Globus pallidus (tissue), 1 donor: ENCODE measurements at places on chromosomes 13 and 19.

DNA sequence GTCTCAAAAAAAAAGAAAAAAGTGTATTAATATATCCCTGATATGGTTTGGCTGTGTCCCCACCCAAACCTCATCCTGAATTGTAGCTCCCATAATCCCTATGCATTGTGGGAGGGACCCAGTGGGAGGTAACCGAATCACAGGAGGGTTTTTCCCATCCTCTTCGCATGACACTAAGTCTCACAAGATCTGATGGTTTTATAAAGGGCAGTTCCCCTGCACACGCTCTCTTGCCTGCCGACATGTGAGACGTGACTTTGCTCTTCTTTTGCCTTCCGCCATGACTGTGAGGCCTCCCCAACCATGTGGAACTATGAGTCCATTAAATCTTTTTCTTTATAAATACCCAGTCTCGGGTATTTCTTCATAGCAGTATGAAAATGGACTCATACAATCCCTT lies 17.7 kb downstream of the STK24 start:
- DNase-seq = no peak

- no peak for DNase-seq
These were observed 194.0 kb downstream of the FGF14 start for GRCh38 chr13:102207680-102208342.

- DNase-seq = no peak
These were observed 2.1 kb downstream of the CEBPA start for GRCh38 chr19:33300009-33300893.

GRCh38 chr19:43586346-43586745 lies 9.6 kb downstream of the IRGQ start:
- no peak for DNase-seq

DNA sequence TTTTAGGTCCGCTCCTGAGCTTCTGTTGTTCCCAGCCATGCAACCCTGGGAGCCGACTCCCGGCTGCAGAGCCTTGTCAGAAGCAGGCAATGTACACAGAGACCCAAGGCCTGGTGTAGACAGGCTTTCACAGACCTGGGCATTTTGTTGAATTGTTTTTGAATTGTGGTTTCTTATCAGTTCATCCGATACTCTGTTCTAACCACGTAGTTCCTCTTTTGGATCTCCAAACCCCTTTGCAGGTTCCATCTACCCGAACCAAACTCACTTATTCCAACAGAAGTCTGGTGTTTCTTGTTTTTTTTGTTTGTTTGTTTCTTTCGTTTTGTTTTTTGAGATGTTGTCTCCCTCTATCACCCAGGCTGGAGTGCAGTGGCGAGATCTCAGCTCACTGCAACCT lies 6.3 kb upstream of the NLRP2 start:
- DNase-seq = no peak

DNA sequence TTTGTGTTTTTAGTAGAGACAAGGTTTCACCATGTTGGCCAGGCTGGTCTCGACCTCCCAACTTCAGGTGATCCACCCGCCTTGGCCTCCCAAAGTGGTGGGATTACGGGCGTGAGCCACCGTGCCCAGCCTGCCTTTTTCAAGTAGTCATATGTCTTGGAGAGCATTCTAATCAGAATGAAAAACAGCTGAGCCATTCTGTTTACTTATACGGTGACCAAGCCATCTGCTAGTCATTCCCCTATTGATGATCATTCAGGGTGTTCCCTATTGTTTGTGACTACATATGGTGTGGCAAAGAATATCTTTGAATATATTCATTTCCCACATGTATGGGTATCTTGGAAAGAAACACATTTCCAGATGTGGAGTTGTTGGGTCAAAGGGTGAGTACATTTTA lies 17.2 kb downstream of the BLOC1S3 start:
- no peak for DNase-seq

DNA sequence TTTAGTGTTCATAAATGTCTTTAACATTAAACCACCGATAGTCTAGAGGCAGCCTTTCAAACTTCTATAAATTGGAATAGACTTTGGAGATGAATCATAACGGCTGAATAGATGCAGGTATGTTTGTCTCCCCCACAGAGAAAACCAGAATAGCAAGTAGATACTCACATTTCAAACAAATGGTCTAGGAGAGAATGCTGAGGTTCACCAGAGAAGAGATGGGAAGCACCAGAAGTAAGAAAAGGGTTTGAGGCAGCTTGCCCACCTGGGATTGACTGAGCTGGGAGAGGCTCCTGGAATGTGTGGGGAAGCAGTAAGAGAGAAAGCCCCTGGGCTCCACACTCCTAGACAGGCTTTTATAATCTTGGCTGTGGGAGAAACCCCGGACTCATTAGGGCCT lies 6.4 kb downstream of the IGFL3 start:
- no peak for DNase-seq

GRCh38 chr13:30128095-30128494 lies 179.3 kb downstream of the KATNAL1 start:
- no peak for DNase-seq

DNA sequence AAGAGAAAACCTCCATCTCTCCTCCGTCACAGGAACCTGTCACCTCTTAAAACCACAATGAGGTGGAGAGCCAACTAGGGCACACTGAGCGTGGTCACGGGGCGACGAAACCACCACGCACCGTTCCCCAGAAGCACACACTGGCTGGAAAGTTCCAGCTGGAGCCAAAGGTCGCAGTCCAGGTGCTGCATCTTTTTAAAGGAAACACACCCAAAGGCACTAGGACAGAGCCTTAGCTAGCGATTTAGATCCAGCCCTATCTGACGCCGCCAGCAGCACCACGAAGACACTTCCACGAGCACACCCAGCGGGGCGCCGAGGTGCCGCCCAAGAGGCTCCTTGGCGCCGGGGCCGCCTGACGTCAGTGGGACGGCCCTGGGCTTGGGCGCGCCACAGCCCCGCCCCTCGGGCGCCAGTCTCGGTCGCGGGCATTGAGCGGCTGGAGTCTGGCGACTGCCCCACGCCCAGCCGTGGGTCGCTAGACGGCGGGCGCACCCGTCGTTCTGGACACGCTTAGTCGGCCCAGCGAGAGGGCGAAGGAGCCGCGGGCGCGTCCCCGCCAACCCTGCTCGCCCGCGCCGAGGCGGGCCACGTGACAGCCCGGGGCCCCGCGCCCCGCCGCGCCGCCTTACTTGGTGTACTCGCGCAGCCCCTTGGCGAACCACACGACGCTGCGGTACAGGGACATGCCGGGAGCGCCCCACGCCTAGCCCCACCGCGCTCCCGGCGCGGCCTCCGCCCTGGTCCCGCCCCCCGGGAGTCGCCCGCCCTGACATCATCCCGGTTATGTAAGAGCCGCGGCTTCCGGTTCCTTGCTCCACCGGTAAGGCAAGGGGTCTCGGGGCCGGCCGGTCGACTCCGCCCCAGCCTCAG lies at the start of gene DHRS12:
Gene DHRS12 (minus strand): TSS at position 742 of the 873 bp plus-strand sequence. CDS start 4,504 bp downstream, outside the sequence.
- peak; percentile 91 for DNase-seq

DNA sequence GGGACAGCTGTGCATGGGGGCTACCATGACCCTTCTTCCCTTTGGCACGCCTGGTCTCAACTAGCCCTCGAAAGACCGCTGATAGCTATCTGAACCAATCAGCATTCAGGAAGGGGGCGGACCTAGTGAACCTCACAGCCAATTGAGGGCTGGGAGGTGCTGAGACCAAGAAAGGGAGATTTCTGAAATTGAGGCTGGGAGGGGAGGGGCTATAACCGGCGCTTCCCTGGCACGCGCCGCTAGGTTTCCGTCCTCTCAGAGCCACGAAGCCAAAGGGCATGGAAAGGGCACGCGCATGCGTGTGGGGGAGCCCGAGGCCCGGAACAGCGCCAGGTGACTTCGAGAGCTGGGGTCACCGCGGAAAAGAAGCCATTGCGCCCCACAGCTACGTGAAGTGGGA lies 4.2 kb upstream of the PAFAH1B3 start:
- no peak for DNase-seq

GRCh38 chr13:102091231-102091630 lies 310.6 kb downstream of the FGF14 start:
- DNase-seq = no peak

DNA sequence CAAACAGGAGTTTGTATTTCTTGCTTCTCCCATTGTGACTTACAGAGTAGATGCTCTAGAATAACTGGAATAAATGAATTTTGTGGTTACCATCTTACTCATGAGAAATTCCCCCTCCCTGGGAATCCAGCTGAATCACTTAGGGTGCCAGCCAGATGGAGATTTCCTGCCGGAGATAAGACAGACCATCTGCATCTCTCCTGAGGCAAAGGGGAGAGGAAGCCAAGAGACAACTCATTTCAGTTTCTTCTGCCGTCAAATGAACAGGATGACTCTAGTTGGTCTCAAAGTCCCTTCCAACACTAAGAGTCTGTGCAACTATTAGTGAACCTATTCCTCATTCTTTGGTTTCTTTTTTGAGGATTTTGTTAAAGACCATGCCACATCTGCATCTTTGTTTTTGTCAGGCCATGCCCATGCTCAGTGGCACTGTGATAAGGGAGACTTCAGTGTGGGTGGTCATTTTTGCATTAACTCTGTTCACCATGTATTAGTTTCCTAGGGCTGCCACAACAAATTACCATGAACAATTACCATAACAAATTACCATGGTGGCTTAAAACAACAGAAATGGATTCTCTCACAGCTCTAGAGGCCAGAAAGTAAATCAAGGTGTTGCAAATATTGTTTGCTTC lies 112.8 kb downstream of the NDFIP2 start:
- no peak for DNase-seq

DNA sequence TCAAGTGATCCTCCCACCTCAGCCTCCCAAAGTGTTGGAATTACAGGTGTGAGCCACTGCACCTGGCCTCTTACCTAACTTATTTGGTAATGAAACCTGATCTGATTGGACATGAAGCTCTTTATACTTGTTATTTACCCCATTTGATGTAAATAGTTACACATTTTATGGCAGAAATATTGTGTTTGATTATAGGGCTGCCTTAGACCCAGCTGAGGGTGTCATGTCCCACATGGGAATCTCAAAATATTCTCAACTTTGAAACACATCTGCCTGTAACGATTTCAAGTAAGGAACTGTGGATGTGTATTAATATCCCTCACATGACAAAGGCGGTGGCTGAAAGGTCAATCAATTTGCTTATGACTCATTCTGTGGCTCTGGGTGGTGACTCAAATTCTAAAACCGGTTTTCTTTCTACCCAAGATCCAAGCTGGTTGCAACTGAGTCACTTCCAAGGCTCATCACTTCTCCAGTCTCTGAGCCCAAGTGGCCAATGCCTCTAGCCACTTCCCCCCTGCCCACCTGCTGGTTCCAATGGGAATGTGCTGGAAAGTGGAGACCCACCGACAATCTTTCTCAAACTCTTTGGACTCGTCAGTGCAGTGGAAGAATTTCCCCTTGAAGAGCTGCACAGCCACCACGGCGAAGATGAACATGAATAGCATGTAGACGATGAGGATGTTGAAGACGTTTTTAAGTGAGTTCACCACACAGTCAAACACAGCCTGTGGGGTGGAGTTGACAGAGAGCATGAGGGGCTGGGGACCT lies 110.9 kb downstream of the IER2 start:
- DNase-seq = no peak

GRCh38 chr13:97214921-97215320 lies 7.2 kb upstream of the MBNL2 start:
- no peak for DNase-seq

DNA sequence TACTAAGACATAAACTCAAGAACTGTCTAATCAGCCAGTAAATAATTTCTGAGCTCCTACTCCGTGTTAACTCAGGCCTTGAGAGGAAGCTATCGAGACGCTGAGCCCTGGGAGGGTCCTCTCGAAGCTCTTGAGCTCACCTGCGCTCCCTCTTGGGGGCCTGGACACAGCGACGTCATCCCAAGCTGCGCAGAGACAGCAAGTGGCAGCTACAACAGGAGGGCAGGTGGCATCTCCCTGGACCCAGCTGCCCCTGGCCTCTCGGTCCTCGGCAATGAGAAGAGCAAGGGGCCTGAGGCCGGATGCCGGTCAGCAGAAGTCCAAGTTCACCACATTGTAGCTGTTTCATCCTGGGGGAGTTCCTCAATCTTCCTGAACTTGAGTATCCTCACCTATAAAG lies 30.5 kb upstream of the TUBGCP3 start:
- no peak for DNase-seq

DNA sequence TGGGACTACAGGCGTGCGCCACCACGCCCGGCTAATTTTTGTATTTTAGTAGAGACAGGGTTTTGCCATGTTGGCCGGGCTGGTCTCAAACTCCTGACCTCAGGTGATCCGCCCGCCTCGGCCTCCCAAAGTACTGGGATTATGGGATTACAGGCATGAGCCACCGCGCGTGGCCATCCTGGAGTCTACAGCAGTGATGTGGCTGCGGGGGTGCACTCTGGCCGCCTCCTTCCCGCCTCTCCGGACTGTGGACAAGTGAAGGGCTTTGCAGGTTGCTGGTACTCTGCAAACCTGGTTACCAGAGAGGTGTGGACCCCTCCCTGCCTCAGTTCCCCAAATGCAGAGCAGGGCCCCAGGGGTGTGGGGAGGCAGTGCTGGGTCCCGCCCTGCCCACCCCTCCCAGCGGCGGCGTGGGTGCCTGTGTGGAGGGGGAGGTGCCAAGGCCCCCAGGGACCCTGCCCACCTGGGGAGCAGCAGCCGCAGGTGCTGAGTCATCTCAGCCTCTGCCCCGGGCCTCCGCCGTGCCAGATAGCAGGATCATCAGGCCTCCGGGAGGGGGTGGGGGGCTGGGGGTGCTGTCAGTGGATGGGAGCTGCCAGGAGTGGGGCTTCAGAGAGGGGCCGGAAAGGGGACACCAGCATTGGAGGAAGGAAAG lies 23.1 kb downstream of the ARID3A start:
- no peak for DNase-seq

- DNase-seq = no peak
These were observed 722 bp upstream of the CRTC1 start for GRCh38 chr19:18682807-18683108.

- no peak for DNase-seq
These were observed 4.9 kb upstream of the RGCC start for GRCh38 chr13:41452462-41452861.
